NCI-H774 (cell line): ENCODE measurements at places on chromosomes 11 and 22.

DNA sequence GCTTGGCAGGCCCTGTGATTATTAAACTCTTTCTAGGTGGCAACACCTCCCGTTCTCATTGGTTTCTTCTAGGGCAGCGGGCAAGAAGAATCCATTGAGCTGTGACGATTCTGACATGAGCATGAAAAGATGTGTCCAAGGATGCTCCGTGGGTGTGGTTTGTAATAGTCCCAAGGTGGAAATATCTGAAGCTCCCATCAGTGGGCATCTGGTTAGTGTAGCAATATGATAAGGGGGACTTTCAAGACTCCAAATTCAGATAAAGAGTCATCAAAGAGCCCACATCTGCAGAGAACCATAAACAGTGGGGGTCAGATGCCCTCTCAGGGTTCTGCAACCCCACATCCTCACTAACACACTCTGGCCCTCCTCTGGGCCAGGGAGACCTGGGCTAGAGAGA lies 42.6 kb downstream of the TST start:
- DNase-seq = no peak

- no peak for DNase-seq
These were observed 22.7 kb upstream of the OR4B1 start for GRCh38 chr11:48193876-48194275.

GRCh38 chr22:41057076-41057475 lies 35.3 kb upstream of the EP300 start:
- no peak for DNase-seq

DNA sequence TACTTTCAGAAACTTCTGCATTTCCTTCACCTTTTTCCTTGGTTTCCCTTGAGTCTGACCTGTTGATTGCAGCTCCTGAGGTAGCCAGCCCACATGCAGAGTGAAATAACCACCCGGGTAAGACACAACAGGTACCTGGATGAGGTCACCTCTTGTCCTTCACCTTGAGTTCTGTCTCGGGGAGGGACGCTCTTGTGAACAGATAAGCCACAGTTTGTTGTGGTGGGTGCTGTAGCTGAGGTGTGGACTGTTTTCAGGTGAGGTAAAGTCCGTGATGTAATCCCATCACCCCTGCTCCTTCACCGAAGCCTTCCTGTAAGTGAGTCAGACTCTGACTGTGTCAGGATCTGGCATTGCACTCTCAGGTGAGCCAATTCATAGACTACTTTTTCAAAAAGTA lies 183.1 kb downstream of the NAV2 start:
- no peak for DNase-seq

DNA sequence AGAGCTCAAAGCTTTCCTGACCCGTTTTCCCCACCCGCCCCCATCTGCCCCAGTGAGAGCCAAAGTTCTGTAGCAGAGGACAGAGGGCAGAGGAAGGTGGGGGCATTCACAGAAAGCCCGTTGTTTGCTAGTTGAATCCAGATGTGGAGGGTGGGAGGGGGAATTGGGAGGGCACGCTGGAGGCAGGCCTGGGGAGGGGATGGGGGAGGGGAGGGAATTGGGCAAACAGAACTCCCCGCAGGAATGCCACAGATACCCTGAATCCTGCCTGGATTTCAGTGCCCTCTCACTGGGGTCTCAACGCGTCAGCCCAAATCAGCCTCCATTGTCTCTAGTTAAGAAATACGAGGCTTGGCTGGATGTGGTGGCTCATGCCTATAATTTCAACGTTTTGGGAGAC lies 12.9 kb upstream of the OAF start:
- DNase-seq = no peak

DNA sequence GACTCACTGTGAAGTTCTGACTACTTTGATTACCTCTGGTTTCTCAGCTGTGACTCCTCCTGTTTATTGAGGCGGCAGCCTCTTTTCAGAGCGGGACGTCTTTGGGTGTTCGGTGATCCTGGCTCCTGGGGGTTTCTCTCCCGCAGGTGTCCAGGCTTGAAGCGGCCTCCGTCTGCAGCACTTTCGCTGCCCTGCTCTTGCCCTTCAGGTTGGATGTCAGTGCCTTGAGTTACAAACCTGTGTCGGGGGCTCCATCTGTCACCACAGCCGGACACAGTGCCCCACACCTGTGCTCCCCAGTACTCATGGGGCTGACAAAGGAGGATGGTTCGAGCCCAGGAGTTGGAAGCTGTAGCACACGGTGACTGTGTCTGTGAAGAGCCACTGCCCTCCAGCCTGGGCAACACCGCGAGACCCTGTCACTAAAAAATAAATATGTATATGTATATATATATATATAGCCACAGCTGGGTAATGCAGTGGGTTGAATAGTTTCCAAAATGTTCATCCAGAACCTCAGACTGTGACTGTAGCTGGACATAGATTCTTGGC lies 104.1 kb downstream of the BRD1 start:
- DNase-seq = no peak

GRCh38 chr11:101974255-101974654 lies 57.9 kb upstream of the ANGPTL5 start:
- DNase-seq = no peak
